ENCODE measurements at places on chromosomes 7 and 10. TPM values are rescaled to one million over a fixed set of nuclear protein-coding genes. Genes with fewer than 3 reads are reported as not detected.

- H3K27me3 ChIP-seq = no peaks in the 10 kb centered on the region
- DNase-seq = no peak
- no peak overlapping the region for H3K27ac ChIP-seq
- H3K4me3 ChIP-seq = no peak overlapping the region
Observed at GRCh38 chr10:21764466-21765189, 230.6 kb downstream of the MLLT10 start.

GRCh38 chr7:70082099-70082611, 483.9 kb downstream of the AUTS2 start:
- no peak for DNase-seq
- H3K36me3 ChIP-seq = no peaks in the 10 kb centered on the region

- no peaks in the 10 kb centered on the region for H3K36me3 ChIP-seq
- H3K27me3 ChIP-seq = no peaks in the 10 kb centered on the region
- no peaks in the 10 kb centered on the region for H3K4me1 ChIP-seq
Observed at GRCh38 chr7:133044722-133045473, 37.0 kb downstream of the CHCHD3 start.

DNA sequence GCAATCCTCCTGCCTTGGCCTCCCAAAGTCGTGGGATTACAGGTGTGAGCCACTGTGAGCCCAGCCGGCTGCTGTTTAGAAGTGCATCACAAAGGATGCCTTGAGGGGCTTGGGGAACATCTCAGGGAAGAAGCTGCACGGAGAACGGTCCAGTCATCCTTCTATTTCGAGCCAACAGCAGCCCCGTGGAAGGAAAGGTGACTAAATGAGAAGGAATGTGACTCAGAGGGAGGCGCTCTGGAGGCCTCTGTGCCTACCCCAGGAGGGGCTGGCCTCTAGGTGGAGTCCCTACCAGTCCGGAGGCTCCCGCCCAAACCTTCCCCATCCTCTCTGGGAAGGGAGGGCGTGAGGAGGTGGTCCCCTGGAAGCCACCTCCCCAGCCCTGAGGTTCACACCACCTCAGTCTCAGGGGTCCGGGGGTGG, 76.2 kb downstream of the CTBP2 start:
- H3K27me3 ChIP-seq = no peaks in the 10 kb centered on the region
- no peaks in the 10 kb centered on the region for H3K4me1 ChIP-seq
- H3K4me3 ChIP-seq = no peak overlapping the region
- no peak overlapping the region for H3K27ac ChIP-seq

The SCD gene
- 513 TPM for total RNA-seq

The ATE1 gene
- 32.9 TPM for total RNA-seq

Data from colonic mucosa (tissue), 4 donors.